ENCODE measurements at places on chromosomes 5 and 9. TPM values are rescaled to one million over a fixed set of nuclear protein-coding genes. Genes with fewer than 3 reads are reported as not detected.

CBY3 gene
- 0.36 TPM for total RNA-seq

IRX1 gene
- 0.46 TPM for total RNA-seq

COMMD10 gene
- 42.5 TPM for total RNA-seq

ANP32B gene
- total RNA-seq: 3.1 TPM

PCDHB10 gene
- total RNA-seq: not detected

ACTBL2 gene
- total RNA-seq: under 0.01 TPM

BNC2 gene
- 67.4 TPM for total RNA-seq

PCDHA1 gene
- total RNA-seq: not detected

PDCD1LG2 gene
- total RNA-seq: 4.3 TPM

SEMA5A gene
- total RNA-seq: 90.9 TPM

SERF1A gene
- 5.1 TPM for total RNA-seq

FAF2 gene
- 49.6 TPM for total RNA-seq

FAM200C gene
- 7.0 TPM for total RNA-seq

DPP7 gene
- 110 TPM for total RNA-seq

HTR4 gene
- total RNA-seq: not detected

ARID3C gene
- 0.15 TPM for total RNA-seq

SV2C gene
- under 0.01 TPM for total RNA-seq

CLIC3 gene
- total RNA-seq: not detected

ABLIM3 gene
- total RNA-seq: 10.0 TPM

SPATA31A3 gene
- total RNA-seq: not detected

ZDHHC11 gene
- 5.9 TPM for total RNA-seq

NTRK2 gene
- total RNA-seq: 7.6 TPM

DNAH5 gene
- under 0.01 TPM for total RNA-seq

EIF4EBP3 gene
- total RNA-seq: 3.2 TPM

PCDHAC2 gene
- total RNA-seq: under 0.01 TPM

All from melanocyte of skin (primary cell).